ENCODE measurements at places on chromosomes 1 and 21.

DNA sequence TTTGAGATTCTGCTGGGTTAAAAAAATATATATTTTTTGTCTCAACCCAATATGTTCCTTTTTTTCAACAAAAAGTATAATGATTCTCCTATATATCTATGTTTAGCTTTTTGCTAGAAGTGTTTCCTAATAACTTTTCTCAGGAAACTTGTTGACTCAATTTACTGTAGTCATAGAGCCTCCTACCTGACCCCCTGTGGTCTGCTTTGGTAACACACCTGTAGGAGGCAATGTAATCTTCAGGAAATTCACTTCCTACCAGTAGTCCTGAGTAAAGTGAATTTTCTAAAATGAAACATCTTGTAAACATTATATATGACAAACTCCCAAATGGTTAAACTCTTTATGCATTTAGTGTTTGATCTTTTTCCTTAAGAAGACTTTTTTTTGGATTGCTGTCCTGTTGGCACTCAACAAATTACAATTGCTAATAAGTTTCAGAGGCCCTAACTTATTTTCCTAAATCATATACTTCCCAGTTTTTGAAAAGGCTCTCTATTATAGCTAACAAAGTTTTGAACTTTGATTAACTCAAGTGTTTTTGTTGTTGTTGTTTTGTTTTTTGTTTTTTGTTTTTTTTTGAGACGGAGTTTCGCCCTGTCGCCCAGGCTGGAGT is 118.3 kb downstream of the OLFML2B start:
- DNase-seq = no peak

- no peak for DNase-seq
These were observed 195.2 kb downstream of the ZSCAN20 start for GRCh38 chr1:33667386-33668282.

GRCh38 chr21:33025489-33026442 is at the start of gene OLIG2:
Gene OLIG2 (plus strand): TSS chr21:33025935. CDS start chr21:33026863, 928 bp downstream.
- DNase-seq = no peak

DNA sequence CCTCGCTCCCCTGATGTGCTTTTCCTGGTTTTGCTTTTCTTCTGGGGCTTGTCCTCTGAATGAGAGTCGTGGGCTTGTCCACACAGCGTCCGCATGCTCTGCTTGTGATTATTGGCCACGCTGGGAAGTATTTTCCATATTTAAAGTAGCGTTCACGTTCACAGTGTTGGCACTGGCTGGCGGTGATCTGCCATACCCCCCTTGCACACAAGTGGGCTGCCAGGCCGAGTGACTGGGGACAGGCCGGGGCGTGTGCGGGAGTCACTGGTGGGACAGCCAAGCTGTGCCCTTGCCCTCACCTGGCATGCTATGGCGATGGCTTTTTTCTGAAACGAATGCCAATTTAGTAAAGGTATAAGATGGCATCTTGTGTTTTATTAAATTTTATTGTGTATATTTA is 32.8 kb downstream of the SLC37A1 start:
- DNase-seq = no peak

Measured in stimulated activated CD8-positive, alpha-beta memory T cell treated with anti-CD3 and anti-CD28 coated beads, Interleukin-12 subunit alpha, Interleukin-12 subunit beta, amount 100 ng/mL, for 1 hour (primary cell).